Effector CD4-positive, alpha-beta T cell (primary cell): ENCODE measurements at places on chromosomes 5 and 9.

- DNase-seq, result no peak
Measured at GRCh38 chr9:27726244-27727081, 153.2 kb upstream of the C9orf72 start.

GRCh38 chr9:88224938-88225337 lies 86.7 kb upstream of the SPATA31C2 start:
- no peak for DNase-seq

DNA sequence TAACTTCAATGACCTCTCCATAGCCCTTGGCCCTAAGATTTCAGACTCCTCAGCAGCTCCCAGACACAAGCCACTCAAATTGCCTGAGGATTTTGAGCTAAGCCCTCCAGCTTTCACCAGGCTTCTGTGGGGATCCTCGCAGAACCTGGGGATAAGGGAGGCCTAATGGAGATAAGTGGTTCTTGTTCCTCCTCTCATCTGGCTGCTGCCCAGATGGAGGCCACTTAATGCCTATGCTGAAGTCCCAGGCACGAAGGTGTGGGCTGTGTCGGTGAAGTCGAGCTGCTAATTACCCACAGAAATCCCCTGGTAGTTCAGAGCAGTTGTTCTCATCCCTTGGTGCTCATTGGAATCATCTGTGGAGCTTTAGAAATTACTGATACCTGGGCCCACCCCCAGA lies 10.3 kb upstream of the FAT2 start:
- no peak for DNase-seq

DNA sequence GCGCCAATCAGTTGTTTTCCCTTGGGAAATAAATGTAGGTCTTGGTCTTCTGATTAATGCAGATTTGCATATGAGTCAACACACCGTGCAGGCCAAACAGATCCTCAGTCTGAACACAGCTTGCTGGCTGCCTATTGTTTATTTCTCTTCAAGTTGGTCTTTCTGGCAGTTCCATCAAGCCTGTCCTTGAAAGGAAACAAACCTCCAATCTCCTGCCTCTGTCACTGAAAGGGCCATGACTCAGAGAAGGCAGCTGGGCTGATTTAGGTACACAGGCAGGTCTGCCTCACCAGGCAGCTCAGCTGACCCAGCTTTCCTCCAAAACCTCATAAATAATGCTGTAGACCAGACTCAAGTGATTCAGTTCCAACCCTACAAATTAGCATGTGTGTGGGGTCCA lies 175.9 kb downstream of the MAN2A1 start:
- no peak for DNase-seq

- no peak for DNase-seq
Measured at GRCh38 chr5:175706499-175706898, 48.6 kb downstream of the HRH2 start.

DNA sequence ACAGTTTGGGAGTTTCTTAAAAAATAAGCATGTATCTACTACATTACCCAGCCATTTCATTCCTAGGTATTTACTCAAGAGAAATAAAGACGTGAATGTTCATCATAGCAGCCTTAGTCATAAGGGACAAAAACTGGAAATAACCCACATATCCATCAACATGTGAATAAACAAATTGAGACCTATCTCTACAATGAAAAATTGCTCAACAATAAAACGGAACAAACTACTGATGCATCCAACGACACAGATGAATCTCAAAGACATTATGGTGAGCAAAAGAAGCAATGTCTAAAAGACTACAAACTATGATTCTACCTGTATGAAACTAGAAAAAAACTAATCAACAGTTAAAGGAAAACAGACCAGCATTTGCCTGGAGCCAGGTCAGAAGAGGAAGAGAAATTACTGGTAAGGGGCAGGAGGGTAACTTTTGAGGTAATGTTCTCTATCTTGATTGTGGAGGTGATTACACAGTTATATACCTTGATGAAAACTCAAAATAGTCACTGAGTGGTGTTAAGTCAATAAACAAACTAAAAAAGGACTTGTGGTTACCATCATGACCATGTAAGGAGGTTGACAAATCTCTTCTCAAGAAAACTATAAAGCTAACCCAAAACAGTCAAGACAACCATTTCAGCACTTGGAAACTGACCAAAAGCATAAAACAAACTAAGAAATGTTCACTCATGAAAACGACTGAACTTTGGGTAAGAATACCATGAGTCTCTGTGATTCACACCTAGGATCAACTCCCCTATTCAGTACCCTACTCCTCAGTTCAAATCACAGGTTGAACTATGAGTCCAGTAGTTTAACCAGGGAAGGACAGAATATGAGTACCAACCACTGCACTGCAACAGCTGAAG lies 10.4 kb downstream of the UIMC1 start:
- DNase-seq, result no peak

DNA sequence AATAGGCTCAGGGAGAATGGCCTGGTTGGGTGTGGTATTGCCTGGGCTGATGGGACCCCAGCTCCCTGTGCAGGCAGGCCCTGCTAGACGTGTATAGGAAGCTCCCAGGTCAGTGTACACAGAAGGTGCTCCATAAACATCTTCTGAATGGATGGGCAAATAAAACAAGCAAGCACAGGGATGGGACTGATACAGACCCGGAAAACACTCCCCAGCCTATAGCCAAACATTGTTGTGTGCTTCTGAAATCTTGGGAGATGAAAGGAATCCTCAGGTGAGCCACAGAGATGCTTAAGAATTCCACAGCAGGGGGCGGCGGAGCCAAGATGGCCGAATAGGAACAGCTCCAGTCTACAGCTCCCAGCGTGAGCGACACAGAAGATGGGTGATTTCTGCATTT lies 151.8 kb downstream of the ENTREP1 start:
- no peak for DNase-seq
